ENCODE measurements at places on chromosomes 5 and 9.

DNA sequence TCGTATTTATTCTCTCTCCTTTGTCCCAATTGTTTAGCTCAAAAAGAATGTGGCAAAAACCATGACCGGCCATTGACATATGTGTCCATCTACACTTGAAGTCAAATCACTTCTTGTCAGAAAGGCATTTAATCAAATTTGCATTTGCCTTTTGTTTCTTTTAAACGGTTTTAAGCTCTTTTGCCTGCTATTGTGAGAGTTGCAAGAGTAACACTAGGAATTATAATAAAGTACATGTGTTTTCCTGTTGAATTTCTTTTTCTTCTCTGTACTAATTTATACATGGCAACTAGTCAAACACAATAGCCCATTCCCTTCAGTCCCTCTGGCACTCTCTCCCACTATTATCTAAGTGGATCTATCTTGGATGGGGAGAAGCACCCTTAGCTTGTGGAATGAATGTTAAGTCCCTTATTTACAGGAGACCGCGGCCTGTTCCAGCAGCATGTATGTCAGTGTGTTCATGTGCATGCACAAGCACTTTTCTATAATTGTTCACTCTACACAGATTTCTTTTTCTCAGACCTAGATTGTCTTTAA is 3.2 kb downstream of the ADAMTSL1 start:
- DNase-seq, result no peak

DNA sequence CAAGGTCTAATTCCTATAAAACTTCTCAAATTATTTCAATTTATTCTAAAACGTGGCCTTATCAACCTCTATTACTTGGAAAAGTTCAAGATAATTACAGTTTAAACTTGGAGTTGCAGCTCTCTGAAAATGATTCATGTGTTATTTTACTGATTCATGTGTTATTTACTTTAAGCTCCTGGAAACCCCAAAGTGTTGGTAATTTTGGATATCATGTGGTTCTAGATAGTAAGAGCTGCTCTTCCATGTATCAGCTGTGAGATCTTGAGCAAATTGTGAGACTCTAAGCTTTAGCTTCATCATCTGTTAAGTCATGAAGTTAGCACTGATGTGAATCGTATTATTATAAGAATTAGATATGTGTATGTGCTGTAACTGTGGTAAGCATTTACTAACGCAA is 749.2 kb downstream of the TLE4 start:
- DNase-seq, result no peak

DNA sequence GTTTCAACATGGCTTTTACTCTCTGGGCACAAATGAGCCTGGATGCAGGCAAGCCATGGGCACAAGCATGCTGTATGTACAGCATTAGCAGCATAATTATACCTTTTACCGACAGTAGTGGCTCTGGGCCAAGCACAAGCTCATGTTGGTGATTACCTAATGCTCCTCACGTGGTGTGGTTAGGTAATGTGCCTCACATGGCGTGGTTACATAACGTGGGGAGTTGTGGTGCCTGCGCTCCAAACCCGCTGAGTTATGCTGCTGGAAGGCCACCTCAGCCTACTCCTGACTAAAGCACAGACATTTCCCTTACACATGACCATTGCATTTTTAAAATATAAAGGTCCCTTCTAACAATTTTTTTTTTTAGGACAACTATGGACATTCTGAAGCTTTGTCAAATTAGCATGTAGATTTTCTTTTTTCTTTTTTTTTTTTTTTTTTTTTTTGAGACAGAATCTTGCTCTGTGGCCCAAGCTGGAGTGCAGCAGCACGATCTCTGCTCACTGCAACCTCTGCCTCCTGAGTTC is 794.0 kb downstream of the EFNA5 start:
- no peak for DNase-seq

DNA sequence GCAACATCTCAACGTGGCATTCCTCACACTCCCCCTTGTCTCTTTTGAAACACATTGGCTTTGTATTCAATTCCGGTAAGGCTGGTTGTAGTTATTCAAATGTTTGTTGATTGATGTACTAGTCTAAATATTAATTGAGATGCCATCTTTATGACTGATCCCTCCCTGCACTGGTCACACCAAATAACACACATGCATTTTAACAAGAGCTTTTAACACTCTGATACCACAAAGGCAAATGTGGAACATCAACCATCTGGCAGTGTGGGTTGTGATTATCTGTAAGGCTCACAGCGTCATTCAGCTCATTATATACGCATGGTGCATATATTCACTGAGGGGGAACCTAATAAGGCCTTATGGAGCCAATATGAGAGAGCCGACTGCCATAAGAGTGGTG is 305.0 kb downstream of the TENT4A start:
- DNase-seq, result no peak

- DNase-seq, result no peak
Observed at GRCh38 chr5:173011566-173011965, 28.0 kb downstream of the ATP6V0E1 start.

Data from urothelium cell line (cell line).